ENCODE measurements at places on chromosomes 5 and 9.
A peak's percentile ranks its signal among the peaks of the same experiment; 100 is the strongest.

DNA sequence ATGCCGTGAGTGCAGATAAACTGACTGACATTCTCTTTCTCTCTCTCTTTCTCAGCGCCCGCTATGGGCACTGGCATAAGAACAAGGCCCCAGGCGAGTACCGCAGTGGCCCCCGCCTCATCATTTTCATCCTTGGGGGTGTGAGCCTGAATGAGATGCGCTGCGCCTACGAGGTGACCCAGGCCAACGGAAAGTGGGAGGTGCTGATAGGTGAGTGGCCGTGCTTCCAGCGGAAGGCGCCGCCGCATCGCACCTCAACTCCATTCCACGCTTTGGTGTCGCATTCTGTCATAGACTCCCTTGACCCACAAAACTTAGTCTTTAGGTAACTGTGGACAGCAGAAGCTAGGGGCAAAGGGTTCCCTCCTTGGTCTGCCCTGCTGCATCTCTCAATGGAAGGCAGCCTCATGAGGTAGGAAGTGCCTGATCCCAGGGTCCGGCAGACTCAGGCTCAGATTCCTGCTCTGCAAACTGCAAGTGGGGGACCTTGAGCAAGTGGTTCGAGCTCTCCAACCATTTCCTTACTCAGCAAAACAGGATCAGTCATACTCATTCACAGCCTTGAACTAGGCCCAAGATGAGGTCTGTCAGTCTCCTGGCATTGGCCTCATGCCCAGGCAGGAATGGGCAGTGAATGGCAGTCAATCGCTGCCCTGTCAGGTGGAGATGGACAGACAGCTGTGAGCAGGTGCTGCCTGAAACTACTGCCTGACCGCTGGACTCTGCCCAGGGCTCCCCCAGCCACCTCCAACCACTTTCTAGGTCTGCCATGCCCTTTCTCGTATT, 24.2 kb upstream of the CFAP157 start:
- DNase-seq, result no peak

GRCh38 chr5:111854186-111854585, 97.2 kb upstream of the NREP start:
- no peak for DNase-seq

DNA sequence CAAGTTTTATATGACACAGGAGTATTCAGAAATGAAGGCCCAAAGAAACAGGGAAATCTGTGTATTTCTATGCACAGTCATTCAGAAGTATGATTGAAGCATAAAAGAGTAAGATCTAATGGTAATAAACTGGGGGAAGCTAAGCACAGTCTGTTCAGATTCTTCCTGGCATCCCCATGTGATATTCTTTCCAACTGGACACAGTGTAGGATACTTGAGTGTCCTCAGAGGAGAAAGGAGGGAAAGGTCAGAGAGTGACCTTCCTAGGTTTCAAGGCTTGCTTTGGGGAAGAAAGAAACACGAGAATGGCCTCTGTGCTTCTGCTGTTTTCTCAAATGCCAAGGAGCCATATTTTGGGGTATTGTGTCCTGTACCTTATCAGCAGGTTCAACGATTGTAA, 1798.4 kb upstream of the WWC1 start:
- no peak for DNase-seq

DNA sequence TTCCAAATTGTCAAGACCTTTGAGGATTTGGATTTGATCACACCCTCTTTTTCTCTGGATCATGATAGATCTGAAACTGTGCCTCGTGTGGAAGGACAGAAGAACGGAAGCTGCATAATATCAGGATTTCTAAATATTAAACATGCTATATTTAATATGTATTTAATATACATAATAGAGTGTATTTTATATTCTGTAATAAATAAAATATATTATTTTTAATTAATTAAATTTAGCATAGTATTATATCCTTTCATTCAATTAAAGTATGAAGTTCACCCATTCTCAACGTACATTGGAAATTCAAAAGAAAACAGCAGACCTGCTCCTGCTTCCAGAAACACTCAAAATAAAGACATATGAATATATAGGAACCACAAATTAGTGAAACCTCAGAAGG, 70.6 kb upstream of the GLIS3 start:
- no peak for DNase-seq

DNA sequence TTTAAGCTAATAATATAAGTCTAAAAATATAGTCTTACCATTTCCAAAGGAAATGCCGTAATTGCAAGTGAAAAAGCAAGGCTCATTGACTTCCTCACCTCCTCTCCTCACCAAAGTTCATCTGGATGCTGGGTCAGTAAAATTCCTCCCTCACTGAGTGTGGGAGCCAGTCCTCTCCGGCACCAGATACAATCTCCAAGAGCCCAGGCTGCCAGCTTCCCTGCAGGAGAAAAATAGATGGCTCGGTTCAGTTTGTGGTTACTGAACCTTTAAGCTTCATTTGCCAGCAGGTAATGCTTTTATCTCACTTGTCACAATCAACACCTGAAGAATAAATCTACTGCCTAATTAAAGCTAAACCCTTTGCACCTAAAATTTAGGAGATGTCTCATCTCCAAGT, 115.3 kb upstream of the VLDLR start:
- DNase-seq, result no peak

DNA sequence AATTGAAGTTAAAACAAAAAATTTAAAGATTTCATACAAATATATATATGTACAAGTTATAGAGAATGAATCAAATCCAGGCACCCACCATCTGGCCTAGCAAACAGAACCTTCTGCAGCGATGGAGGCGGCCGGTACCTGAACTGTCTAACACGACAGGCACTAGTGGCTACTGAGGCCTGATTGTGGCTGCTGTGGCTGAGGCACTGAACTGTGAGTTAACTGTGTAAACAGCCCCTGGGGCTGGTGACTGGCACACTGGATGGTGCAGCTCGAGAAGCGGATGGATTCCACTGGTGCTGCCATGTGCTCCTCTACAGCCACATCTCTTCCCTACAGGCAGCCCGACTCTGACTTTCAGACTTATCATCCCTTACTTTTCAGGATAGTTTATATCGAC, 82.4 kb downstream of the RAPGEF1 start:
- DNase-seq, result no peak

GRCh38 chr5:54412913-54413312, 42.6 kb upstream of the HSPB3 start:
- DNase-seq, result no peak

DNA sequence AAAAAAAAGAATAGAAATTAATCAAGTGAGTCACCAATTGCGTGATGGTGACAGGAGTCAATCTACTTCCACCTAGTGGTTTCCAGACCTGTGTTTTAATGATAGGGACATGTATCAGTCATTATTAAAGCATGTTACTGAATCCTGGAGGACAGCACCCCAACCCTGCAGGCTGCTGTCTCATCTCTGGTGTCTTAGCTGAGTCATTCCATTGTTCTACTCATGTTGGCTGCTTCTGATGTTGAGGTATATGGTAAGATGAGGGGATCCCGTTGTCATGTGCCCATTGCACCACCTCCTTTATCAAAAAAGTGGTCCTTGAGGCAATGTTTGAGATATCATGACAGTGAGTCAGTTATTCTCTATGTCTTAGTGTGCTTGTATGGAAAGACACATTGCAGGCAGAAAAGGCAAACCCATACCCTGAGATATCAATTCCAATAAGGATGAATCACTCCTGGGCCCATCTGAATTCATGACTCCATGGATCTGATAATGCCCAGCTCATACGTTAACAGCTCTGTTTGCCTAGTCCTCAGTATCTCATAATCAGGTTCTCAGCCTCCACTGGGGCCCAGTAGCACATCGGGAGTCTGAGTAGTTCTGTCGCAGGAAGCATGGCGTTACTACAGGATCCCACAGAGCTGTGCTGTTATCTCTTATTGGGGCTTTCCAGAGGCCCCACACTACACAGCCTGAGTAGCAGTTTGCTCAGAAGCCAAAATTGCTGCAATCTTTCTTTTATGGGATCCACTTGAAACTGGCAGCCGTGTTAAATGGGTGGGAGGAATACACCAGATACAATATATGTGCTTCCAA, 31.2 kb downstream of the HMGCS1 start:
- DNase-seq, result no peak

DNA sequence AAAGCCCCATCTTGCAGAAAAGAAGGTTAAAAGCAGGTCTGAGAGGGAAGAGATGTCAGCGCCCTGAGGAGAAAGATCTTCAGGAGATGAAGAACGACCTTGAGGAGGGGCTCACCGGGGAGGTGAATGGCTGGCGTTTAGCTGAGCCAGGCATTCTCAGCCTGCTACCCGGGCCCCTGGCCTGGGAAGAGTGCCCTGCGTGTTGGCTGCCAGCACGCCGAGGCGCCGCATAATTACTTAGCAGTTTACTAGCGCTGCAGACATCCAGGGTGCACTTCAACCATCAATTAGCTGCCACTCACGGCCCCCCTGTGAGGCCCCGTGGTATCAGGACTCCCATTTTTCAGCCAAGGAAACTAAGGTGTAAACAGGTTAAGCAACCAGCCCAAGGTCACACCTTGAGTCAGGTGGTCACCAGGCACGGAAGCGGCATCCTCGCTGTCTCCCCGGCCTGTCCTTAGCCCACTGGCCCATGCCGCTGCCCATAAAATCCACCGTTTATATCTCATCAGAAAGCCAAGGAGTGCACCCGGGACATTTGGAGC, 551.9 kb downstream of the BNC2 start:
- no peak for DNase-seq

GRCh38 chr5:65012301-65012892, 243.7 kb downstream of the CWC27 start:
- DNase-seq, result no peak

DNA sequence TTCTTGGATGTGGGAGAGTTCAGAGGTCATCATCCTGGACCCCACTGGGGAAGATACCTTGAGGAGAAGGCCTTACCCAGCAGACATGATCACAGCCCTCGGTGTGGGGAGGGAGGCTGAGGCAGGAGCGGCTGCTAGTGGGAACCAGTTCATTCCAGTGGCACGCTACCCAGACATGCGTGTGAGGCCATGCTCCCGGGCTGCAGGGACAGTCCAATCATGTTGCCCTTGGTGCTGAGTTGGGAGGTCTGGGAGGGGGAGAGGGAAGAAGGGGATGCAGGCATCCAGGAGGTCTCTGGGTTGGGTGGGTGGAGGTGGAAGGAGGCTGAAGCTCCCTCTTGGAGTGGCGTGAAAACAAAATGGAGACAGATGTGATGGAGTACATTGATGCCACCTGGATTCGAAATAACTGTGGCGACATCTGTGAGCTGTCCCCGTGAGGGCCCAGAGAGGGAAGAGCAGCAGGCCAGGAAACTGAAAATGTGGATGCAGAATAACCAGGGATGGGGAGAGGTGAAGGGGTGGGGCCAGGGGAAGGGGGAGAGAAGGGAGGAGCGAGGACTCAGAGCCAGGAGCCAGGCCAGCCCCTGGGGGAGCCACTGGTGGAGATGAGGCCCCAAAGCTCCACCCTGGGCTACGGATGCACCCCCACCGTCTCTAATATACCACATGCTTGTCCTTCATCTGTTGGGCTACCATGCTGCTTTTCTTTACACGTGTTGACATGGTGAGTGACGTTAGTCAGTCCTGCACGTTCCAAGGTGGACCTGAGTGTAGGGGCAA, 16.2 kb downstream of the NDUFS6 start:
- no peak for DNase-seq

- DNase-seq, result no peak
Measured at GRCh38 chr5:125484742-125485641, 738.6 kb upstream of the ZNF608 start.

- DNase-seq, result no peak
Measured at GRCh38 chr9:123287639-123288038, 19.3 kb upstream of the STRBP start.

DNA sequence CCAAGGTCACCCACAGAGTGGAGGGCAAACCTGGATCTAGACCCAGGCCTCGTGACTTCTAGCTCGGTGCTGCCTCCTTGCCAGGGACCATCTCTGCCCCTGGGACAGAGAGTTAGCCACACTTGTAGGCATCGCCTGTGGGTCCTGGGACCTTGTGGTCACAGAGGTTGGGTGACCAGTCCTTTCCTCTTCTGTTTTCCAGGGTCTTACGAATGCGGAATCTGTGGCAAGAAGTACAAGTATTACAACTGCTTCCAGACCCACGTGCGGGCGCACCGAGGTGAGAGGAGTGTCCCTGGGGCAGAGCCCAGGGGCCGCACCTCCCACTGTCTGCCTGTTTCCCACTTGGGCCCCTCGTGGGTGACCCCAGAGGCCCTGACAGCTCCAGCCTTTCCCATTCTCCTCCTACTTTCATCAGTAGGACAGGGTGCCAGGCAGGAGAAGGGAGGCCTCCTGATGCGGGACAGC, 76.3 kb downstream of the AMBP start:
- no peak for DNase-seq

GRCh38 chr5:160390787-160391696, 8.8 kb downstream of the FAM200C start:
- no peak for DNase-seq

- DNase-seq, result no peak
Measured at GRCh38 chr5:161645264-161645663, 40.3 kb upstream of the GABRA6 start.

GRCh38 chr9:37329576-37329975, 92.9 kb upstream of the GRHPR start:
- DNase-seq, result peak; percentile 5

- no peak for DNase-seq
Measured at GRCh38 chr5:132595624-132596023, 38.8 kb downstream of the RAD50 start.

GRCh38 chr5:153318556-153318955, 171.9 kb upstream of the GRIA1 start:
- no peak for DNase-seq

DNA sequence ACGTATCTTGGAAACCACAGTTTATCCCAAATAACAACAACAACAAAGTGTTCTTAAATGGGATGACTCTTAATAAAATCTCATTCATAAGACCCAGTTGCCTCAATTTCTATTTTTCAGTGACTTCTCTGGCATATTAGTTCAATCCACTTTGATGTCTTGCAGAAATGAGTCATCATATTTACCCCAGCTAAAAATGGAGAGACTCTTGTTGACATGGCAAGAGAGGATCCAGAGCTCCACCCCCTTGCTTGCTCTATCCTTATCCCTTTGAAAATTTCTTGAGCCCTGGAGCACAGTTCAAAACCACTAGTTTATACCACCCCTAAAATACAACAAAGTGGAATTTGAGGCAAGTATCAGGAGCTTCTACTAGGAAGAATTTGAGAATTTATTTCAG, 20.8 kb downstream of the VCAN start:
- DNase-seq, result no peak

DNA sequence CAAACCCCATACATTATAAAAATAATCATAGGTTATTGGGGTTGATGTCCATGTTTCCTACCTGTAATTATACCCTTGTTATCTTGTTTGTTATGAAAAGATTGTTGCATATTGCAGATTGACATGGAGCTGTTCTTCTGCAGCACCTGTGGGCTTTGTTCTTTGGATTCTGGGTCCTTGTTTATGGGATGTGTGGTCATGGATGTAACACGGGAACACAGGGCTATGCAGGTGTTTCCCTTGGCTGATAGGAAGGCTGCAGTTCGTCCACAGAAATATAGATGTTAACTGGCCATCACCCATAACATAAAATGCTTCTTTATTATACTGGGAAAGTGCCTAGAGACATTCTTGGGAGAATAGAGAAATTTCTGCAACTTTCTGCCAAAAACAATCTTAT, 77.9 kb downstream of the FBXL7 start:
- no peak for DNase-seq

- DNase-seq, result no peak
Measured at GRCh38 chr9:14351221-14351836, 37.4 kb upstream of the NFIB start.

- DNase-seq, result no peak
Measured at GRCh38 chr9:98773721-98774120, 22.6 kb downstream of the ANKS6 start.
